Muscle of arm (tissue), 14 donors: ENCODE measurements at places on chromosomes 2 and 18.

GRCh38 chr2:70068119-70068518, 19.2 kb upstream of the PCBP1 start:
- no peak for DNase-seq

DNA sequence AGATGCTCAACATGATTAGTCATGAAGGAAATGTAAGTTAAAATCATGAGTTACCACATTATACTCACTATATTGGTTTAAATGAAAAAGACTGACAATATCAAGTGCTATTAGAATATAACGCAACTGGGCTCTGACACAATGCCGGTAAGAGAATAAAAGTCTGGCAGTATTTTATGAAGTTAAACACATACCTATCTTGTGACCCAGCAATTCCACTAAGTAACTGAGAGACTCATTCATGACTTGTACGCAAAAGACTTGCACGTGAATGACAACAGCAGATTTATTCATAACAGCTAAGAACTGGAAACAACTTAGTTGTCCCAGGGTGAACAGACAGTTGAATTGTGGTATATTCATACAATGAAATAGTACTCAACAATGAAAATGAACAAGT, 342.1 kb downstream of the SLC4A3 start:
- DNase-seq = no peak

DNA sequence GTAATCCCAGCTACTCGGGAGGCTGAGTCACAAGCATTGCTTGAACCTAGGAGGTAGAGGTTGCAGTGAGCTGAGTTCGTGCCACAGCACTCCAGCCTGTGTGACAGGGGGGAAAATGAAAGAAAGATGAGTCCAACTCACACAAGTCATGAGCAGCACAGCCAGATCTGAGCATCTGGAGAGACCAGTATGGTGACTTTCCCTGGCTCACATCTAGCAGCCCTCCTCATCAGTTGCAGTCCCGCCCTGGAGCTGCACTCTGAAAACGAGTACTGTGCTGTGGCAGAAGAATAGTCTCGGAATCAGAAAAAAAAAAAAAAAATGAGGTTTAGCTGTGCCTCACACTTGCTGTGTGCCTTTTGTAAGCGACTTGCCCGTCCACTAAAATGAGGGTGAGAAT, 74.4 kb upstream of the TRIB2 start:
- no peak for DNase-seq

- no peak for DNase-seq
Observed at GRCh38 chr2:211176514-211177141, 620.2 kb downstream of the CPS1 start.

- no peak for DNase-seq
Observed at GRCh38 chr2:9467687-9468086, 6.7 kb upstream of the IAH1 start.

DNA sequence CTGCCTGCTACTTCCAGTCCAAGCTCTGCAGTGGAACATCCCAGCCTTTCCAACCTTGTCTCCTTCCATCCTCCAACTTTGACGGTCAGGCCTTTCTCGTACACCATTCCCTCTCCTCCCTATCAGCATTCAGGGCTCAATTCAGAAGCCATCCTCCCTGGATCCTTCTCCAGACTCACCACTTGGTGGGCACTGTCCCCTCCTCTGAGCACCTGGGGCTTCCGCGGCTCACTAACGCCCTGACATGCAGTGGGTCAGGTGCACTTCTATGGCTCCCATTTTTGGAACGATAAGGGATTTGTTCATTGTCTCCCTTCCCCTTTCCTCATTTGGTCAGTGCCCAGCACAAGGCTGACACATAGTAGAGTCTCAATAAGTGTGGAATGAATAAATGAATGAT, 56.7 kb downstream of the TNS1 start:
- DNase-seq = no peak

DNA sequence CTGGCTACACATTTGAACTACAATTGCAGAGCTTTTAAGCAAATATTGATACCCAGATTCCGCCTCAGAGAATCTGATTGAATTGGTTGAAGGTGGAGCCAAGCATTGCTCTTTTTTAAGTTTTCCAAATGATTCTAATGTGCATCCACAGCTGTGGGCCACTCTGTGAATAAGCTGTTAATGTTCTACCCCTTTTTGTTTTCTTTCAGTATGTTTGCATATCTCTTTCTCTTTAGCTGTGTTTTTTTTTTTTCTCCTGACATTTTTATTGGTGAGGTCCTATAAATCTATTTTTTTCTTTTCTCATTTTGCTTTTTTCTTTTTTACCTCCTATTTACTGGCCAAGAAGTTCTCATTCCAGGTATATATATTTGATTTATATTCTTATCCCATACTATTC, 6.5 kb downstream of the SCN3A start:
- DNase-seq = no peak

GRCh38 chr18:70028734-70029133, 81.1 kb upstream of the CD226 start:
- DNase-seq = no peak

GRCh38 chr2:31219131-31219969, 2.0 kb upstream of the CAPN14 start:
- DNase-seq = no peak

- DNase-seq = no peak
Observed at GRCh38 chr2:152479282-152479681, 144.3 kb downstream of the FMNL2 start.

GRCh38 chr18:57480733-57481132, 45.6 kb downstream of the ONECUT2 start:
- no peak for DNase-seq

DNA sequence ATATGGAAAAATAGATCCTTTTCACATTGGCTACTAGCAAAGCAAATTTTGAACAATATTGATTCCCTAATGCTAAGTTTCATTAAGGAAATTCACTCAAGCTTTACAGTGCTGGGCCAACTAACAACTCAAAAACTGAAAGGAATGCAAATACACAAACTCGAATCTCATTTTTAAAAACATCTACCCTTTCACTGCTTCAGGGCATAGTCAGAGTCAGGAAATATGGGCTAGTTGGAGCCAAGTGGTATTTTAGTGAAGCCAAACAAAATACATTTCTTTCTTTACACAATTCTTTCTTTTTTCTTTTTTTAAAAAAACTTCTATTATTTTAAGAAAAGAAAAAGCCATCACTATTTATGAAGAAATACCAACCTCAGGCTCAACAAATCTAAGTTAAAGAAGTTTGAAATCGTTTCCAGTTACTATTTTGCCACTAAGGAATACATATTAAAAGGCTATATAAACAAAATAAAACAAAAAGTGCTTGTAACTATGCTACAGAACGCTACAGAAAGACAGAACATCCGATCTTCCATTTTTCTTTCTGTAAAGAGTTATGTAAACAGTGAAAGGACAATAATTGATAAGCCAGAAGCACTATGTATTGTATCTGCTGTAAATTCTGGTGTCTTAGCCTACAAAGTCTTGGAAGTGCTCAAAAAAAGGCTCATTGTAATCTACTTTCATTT, 113.6 kb upstream of the STK17B start:
- peak; percentile 25 for DNase-seq

GRCh38 chr2:14752295-14752694, 119.8 kb downstream of the LRATD1 start:
- no peak for DNase-seq

GRCh38 chr2:70830366-70830765, 5.2 kb downstream of the CD207 start:
- peak; percentile 45 for DNase-seq

- no peak for DNase-seq
Observed at GRCh38 chr2:239144713-239144999, 256.2 kb downstream of the HDAC4 start.

DNA sequence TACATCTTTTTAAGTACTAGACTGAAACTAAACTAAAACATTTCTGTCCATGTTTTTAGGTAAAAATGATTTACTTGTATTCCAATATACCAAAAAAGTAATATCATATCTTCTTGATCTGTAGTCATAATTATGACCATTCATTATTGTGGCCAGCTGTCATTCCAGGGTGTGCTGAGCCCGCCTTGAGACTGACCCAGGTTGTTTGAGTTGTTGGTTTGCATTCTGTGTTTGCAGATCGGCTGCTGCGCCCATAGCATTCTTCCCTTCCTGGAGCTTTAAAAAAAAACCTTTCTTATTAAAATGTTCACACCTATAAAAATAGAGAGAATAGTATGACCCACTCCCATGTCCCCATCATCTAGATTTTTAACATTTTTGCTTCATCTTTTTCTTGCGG, 101.9 kb downstream of the PRKCE start:
- DNase-seq = no peak

GRCh38 chr2:26658691-26659346, 17.7 kb upstream of the CIB4 start:
- DNase-seq = no peak

GRCh38 chr18:56580026-56580425, 58.4 kb downstream of the TXNL1 start:
- DNase-seq = no peak

- DNase-seq = no peak
Observed at GRCh38 chr2:216015722-216016464, 2.5 kb upstream of the MREG start.

GRCh38 chr2:128685841-128686496, 367.3 kb upstream of the HS6ST1 start:
- DNase-seq = no peak

GRCh38 chr2:233384015-233384414, 29.7 kb downstream of the DGKD start:
- no peak for DNase-seq

DNA sequence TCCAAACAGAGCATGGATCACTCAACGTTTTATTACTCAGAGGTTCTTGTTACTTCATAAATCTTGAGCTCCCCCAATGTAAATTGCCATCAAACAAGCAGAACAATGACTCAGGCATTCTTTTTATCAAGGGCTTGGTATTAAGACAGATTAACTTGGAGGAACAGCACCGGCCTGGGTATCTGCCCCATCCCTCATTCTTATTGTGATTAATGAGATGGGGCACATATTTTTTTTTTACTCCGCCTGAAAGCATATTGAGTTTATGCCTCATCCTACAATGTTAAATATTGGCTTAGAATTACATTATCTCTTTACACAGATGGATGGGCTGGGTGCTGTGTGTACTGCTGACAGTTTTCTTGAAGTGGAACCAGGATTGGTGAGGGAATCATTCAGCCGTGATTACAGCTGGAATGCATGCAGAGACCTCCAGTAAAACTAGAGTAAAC, 387.3 kb downstream of the CLIP4 start:
- DNase-seq = no peak

DNA sequence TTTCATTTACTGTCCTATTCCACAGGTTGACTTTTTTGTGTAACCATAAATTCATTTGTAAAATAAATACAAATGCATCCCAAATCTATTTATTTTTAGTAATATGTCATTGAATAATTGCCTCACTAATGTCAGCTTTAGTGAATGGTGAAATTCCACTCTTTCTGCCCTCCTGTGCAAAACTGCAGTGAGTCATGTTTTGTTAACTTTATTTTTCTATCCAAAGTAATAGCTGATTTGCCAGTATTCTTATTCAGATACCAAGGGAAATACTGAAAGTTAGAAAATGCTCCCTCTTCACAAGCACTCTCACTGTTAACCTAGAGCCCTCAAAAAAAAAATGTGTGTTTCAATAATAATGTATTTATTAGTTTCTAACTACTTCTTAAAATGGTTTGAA, 322.8 kb downstream of the RIT2 start:
- DNase-seq = no peak

DNA sequence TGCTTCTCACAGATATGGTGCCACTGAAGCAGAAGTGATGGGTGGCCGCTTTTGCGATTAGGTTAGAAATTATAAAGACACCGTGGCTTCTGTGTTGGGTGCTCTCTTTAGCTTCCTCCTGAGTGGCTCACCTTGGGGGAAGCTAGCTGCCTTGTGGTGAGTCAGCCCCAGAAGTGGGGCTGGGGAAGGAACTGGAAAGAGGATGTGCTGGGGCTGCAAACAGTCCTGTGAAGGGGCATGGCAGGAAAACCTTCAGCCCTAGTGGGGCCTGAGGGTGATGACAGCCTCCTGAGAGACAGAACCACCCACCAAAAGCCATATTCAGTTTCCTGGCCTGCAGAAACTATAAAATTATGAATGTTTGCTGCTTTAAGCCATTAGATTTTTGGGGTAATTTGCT, 8.9 kb upstream of the ASB18 start:
- DNase-seq = no peak

GRCh38 chr2:113173542-113174375, at the start of gene PSD4:
Gene PSD4 (plus strand): TSS chr2:113173971. CDS start chr2:113182457, 8,486 bp downstream.
- no peak for DNase-seq

GRCh38 chr2:233273120-233273519, 21.6 kb downstream of the ATG16L1 start:
- no peak for DNase-seq
